Endodermal cell (in vitro differentiated cells): ENCODE measurements at places on chromosomes 6 and 20.

DNA sequence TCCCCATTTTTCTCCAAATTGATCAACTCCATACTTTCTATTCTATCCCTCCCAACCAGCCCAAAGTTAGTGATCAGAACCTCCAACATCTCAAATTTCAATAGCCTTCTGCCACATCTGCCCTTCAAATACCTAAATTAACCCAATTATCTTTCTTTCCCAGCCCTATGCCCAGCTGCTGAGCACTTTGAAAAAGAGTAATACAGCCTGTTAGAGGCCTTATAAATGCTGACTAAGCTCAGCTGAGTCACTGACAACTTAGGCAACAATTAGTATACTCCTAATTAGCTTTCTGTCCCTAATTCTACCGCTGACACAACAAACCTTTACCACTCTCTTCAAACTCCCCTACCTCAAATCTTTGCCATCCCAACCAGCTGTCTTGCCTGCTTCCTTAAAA is 23.5 kb downstream of the RUNX2 start:
- DNase-seq, result no peak

- no peak for DNase-seq
Observed at GRCh38 chr6:105430685-105431084, 27.8 kb upstream of the PREP start.

DNA sequence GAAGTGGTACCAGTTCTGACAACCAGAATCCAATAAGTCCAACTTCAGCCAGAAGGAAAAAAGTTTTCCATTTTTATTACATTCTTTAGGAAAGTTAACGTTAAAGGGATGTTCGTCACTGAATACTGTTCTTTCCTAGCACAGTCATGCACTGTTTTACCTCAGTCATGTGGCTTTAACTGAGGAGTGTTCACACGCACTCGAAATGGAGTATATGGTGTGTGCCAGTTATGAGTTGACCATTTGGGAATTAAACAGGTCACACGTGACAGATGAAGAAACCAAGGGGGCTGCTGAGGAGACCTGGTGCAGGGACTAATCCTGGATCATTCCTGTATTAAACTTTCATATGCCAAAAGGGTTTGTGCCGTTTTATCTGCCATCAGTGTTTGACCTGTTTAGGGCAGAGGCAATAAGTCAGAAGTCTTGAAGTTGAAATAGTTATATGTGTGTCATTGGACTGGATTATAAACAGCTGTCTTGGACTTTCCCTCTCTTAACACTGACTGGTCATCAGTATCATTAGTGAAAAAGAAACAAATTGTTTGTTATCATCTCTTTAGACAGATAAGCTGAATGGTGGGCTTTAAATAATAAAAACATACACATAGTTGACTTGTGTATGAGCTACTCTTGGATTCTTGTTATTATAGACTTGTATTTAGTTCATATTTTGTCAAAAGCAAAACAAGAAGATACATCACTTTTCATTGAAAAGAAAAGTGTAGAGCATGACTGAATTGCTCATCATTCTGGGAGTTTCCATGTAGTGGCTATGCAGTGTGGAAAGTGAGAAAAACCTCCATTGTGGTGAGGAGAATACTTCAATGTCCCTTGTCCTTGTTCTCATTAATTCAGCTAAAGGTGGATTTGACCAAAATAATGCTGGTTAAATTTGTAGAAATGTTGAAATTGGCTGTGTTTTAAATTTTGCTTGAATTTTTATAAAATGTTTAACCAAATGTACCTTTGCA is 123.5 kb upstream of the SAMD5 start:
- DNase-seq, result no peak

DNA sequence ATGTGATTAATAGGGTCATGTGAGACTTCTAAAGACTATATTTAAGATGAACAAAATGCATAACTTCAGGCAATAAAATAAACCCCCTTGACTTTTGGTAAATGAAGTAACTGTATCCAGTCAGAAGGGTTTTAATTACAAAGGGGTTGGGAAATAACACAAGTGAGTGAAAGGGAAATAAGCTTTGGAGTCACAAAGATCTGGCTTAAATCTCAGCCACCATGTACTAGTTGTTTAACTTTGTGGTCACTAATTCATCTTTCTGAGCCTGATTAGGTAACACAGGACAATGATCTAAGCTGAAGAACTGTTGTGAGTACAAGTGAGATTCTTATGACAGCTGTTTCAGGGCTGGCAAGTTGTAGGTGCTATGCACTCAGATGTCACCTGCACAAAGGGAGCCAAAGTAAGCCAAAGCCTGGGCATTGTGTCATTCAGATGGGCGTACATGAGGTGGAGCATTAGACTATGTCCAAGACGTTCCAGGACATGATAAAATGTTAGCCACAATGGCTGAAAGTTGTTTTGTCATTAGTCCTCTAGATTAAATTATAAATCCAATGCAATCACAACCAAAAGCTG is 13.8 kb downstream of the TOMM34 start:
- DNase-seq, result no peak

DNA sequence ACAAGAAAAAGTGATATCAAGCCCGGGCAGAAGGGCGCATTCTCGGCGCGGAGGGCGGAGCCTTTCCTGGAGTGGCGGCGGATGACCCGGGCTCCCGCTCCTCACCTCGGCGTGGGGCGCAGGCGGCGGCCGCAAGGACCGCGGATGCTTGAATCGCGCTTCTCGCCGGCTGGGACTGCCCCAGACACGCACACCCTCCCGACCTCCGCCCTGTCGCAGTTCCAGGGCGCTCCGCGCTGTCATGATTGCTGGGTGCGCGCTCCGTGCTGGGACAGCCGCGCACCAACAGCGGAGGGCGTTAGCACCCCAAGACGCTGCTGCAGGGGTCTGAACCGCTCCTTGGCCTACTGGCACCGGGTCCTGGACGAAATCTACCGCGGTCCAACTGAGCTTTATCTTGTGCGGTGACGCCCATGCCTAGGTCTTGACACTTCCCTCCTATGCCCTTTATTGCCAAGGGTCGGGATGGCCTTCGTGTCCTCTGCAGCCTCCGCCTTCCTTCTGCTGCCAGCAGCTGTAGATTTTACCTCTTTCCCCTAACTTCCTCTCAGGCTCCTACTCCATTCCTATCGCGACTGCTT is 43.3 kb downstream of the IRAK1BP1 start:
- peak; percentile 84 for DNase-seq

- no peak for DNase-seq
Observed at GRCh38 chr6:106617302-106617701, 12.0 kb downstream of the RTN4IP1 start.

DNA sequence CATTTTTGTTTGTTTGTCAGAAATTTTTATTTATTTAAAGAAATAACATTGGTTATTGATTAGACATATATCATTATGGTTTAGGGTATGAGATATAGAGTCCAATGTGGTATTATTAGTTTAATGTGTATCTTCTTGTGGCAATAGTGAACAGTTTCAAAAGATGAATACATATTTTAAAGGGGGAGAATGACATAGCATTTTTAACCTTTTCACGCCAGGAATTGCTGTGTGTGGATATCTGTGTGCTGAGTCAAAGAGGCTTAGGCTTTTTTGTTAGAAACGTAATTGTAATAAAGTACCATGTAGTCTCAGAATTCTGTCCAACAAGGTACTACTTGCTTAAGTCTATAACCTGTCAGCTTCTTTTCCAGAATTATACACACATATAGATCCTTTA is 451.6 kb downstream of the ADGRB3 start:
- DNase-seq, result no peak

GRCh38 chr6:110116258-110116657 is 63.2 kb downstream of the WASF1 start:
- DNase-seq, result no peak

- no peak for DNase-seq
Observed at GRCh38 chr6:111840803-111841202, 32.4 kb downstream of the FYN start.

- DNase-seq, result no peak
Observed at GRCh38 chr6:282177-282866, 10.0 kb upstream of the DUSP22 start.

DNA sequence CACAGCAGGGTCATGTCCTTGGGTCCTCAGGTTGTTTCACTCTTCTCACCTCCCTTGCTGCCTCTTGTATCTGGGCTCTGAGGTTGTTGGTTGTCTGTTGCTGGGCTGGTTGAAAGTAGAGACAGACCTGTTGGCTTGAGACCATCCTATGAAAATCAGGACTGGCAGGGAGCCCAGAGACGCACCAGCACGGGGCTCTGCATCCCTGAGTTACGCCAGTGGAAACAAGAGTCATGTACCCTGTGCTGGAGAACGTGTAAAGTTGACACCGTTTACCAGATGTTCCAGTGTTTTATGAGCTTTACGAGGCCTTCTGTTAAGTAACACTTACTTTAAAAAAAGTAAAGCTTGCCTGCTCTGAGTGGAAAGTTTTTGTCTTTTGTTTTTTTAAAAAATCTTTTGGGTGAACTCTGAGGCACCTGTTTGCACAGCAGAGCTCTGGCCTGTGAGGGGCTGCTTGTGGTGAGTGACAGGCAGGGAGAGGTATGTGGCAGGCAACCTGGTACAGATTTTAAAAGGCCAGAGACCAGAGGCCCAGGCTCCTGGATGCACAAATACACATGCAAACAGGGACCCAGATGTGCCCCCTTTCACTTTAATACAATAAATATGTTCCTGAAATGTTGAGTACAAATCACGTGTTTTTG is 260.0 kb upstream of the SUPT3H start:
- DNase-seq, result no peak

- DNase-seq, result peak; percentile 32
Observed at GRCh38 chr6:14717307-14717706, 528.6 kb upstream of the JARID2 start.

GRCh38 chr6:38508286-38508685 is 131.4 kb downstream of the BTBD9 start:
- no peak for DNase-seq

DNA sequence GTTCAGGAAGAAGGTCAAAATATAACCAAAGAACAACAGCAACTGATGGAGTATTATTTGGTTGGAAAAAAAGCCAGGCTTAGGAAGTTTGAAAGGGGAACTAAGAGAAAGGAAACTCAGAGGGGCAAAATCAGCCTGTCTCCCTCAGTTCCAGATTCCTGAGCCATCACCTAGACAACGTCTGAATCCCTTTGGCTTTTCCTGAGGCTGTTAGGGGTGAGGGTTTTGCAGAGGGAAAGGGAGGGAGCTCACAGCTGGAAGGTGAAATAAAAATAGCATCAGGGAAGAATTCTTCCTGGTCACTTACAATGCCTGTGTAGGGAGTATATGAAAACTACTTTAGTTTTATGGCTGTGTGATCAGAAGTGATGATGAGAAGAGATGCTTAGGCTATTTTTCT is 100.5 kb downstream of the SOBP start:
- no peak for DNase-seq

- DNase-seq, result no peak
Observed at GRCh38 chr6:52253494-52253893, 9.2 kb upstream of the IL17F start.

DNA sequence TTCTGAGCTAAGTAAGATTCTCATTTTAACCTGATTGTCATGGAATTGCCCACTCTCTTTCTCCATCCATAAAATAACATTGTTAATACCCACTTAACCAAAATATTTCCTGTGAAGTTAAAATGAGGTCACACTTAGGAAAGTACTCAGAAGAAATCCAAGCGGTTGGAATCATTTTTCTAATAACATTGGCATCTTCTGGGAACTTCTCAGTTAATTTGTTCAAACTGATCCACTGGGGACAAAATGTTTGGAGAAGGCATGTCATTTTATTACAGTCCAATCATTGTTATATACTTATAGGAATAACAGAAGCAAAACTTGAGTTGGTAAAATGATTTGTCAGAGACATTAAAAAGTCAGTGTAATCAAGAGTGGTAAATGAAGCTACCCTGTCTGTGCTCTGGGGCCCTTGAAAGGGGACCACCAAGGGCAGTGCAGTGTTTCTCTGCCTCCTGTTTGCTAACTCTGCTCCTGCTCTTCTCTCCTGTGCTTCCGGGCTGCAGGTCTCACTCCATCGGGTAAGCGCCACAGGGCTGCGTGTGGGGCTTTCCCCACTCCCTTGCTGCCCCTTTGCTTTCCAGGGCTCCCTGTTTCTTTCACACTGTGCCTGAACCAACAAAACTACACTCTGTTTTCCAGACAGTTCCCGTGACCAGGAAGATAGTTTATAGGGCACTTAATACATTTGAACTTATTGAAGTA is 50.1 kb downstream of the HDDC2 start:
- DNase-seq, result peak; percentile 59

GRCh38 chr20:11204926-11205768 is 531.3 kb upstream of the JAG1 start:
- peak; percentile 89 for DNase-seq

- no peak for DNase-seq
Observed at GRCh38 chr6:37372116-37372515, 18.3 kb downstream of the RNF8 start.

DNA sequence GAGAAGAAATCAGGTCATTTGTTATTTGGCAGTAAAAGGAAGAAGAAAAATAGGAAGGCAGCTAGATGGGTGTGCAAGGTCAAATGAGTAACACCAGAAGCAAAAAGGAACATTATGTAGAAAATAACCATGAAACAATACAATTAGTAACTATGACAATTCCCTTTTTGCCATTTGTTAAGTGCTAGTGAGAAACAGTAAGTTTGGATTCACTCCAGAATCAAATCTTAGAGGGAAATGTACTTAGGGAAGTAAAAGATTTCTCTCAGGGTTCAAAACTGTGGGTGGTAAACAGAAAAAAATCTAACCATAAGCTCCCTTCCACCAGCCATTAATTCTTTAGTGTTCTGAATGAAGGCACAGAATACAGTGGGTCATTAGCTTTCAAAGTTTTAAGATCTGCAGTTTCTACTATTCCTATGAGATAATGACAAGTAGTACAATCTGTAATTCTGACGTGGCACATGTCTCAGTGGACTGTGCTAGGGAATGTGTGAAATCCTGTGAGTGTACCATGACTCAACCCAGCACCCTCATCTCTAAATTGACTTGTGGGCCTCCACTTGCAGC is 17.1 kb downstream of the REPS1 start:
- no peak for DNase-seq

DNA sequence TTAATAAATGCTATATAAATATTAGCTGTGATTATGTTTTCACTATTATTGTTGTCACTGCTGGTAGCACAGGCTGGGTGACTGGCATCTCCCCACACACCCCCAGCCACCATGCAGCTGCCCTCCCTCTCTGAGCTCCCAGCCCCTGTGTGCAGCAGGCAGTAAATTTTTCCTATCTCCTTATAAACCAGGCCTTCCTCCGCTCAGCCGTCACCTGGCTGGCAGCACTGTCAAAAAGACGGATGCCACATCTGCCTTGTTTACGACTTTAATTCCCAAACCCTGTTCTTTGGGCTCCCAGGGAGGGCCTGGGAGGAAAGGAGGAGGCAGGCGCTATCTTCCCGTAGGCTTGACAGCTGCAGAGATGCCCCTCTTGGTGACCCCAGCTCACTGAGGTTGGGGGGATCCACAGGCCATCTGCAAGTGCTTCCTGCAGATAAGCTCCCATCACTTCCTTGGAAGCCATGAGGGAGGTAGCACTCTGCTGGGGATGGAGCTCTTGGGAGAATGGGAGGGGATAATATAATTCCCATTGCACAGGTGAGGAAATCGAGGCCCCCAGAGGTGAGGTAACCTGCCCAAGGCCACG is 94.5 kb downstream of the GRM4 start:
- DNase-seq, result no peak

- DNase-seq, result no peak
Observed at GRCh38 chr6:3270258-3270657, 11.5 kb downstream of the PSMG4 start.

GRCh38 chr20:62832951-62833391 is 16.1 kb downstream of the COL9A3 start:
- peak; percentile 52 for DNase-seq
